Omental fat pad (tissue), 4 donors: ENCODE measurements at places on chromosomes 2 and 18. TPM values are rescaled to one million over a fixed set of nuclear protein-coding genes. Genes with fewer than 3 reads are reported as not detected.

PLCL1 gene
- 21.8 TPM for total RNA-seq

SLC4A3 gene
- total RNA-seq = 15.8 TPM

INPP5D gene
- 30.5 TPM for total RNA-seq

GRCh38 chr2:99725820-99726219 is 236.0 kb upstream of the REV1 start:
- no peak for DNase-seq

- DNase-seq = no peak
Observed at GRCh38 chr18:34773378-34773777, 63.3 kb downstream of the DTNA start.

DNA sequence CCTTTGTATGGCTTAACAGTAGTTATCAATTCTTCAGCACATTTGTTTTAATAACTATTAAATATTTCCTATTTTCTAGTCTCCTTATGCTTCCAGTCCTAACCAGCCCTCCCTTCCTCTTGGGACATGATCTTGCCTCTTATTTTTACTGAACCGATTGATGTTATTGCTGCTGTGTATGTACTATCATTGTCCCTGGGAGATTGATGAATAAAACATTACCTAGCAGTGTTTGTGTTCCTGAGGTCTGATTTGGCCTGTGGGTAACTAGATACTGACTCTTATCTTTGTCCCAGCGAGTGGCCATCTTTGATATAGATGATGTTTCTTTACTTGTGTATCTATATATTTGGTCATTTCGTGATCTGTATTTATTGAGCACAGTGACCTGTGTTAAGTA is 192.9 kb downstream of the BABAM2 start:
- DNase-seq = no peak

MYO7B gene
- 0.46 TPM for total RNA-seq

CDH20 gene
- total RNA-seq = 3.7 TPM
